ENCODE measurements at places on chromosomes 1 and 21.

- DNase-seq: no peak
These were observed 77.1 kb upstream of the SCCPDH start for GRCh38 chr1:246647113-246647512.

DNA sequence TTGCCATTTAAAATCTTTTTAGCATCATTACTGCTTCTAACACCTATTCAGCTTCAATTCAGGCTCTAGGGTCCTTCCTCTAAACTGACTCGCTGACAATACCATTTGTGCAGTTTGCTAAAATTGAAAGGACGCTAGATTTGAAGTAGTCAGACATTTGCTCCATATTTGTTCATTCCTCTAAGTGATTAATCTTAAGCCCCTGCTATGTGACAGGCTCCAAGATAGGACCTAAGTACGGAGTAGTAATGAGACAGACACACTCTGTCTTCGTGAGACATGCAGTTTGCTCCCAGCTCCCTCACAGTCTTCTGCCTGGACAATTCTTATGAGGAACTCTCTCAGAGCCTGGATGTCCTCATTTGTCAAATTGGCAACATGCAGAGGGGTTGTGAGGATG is 26.1 kb upstream of the CD53 start:
- DNase-seq: no peak

- no peak for DNase-seq
These were observed 14.0 kb upstream of the DISC1 start for GRCh38 chr1:231612393-231613089.

DNA sequence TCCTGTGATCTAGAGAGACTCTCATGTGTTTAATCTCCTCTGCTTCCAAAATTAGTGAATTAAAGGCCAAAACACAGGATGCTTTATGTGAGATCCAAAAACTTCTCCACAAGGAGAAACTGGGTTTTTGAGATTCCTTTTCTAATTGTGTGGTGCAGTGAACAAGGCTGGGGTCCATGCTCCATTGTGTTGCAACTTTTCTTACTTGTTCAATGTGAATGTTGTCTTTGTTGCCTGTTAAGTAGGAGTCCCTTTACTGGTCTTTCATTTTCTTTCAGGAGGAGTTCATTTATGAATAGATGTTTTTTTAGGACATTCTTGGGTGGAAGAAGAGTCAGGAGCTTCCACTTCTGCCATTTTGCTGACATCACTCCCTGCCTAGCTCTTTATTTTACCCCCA is 40.6 kb upstream of the CFHR3 start:
- DNase-seq: no peak

- DNase-seq: no peak
These were observed 76.7 kb upstream of the PTGFRN start for GRCh38 chr1:116832932-116833578.

DNA sequence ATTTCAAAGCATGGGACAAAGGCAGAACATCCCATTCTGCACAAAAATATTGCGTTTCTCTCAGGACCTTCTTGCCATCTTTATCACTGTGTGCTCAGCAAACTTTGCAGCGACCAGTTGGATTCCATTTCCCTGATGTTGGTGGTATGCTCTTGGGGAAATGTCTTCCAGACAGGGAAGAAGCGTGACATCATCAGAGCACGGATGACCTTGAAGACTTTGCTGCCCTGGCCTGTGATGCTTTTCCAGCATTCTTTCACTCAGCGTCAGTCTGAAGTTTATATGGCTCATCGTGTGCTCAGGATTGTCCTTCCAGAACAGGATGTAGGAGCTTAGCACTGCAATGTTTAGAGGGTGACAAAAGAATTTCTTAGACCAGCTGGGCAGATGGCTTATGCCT is 131.4 kb upstream of the F3 start:
- no peak for DNase-seq

GRCh38 chr1:11786168-11786567 is 19.6 kb downstream of the MTHFR start:
- no peak for DNase-seq

DNA sequence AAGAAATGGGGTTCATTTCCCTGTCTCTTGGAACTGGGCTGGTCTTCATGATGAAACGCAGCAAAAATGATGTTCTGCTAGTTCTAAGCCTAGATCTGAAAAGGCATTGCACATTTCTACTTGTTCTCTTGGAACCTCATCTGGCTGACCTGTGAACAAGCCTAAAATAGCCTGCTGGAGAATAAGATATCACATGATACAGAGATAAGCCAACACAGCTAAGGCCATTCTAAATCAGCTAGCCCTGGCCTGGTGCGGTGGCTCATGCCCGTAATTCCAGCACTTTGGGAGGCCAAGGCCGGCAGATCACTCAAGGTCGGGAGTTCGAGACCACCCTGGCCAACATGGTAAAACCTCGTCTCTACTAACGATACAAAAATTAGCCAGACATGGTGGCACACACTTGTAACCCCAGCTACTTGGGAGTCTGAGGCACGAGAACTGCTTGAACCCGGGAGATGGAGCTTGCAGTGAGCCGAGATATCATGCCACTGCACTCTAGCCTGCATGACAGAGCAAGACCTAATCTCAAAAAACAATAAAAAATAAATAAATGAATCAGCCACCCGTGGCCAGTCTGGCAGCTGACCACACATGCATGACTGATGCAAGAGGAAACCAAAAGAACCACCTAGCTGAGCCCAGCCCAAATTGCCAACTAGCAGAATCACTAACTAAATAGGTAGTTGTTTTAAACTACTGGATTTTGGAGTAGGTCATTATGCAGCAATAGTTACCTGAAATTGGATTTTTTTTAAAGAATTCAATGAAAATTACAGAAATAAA is 18.0 kb downstream of the CD244 start:
- DNase-seq: no peak

DNA sequence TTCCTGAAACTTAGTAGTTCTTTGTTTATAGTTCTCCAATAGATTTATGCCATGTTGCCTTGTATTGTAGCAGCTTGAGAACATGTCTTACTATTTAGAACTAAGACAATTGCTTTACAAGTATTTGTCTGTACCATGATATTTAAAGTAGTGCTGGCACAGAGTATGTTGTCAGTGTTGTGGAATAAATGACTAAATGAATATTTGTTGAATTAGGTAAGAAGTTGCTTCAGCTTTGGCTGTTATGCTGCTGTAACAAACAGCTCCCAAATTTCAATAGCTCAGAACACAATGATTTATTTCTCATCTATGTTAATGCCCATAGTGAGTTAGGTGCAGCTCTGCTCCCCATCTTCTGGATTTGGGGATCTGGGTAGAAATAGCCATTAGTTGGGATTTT is 90.2 kb upstream of the VCAM1 start:
- no peak for DNase-seq

DNA sequence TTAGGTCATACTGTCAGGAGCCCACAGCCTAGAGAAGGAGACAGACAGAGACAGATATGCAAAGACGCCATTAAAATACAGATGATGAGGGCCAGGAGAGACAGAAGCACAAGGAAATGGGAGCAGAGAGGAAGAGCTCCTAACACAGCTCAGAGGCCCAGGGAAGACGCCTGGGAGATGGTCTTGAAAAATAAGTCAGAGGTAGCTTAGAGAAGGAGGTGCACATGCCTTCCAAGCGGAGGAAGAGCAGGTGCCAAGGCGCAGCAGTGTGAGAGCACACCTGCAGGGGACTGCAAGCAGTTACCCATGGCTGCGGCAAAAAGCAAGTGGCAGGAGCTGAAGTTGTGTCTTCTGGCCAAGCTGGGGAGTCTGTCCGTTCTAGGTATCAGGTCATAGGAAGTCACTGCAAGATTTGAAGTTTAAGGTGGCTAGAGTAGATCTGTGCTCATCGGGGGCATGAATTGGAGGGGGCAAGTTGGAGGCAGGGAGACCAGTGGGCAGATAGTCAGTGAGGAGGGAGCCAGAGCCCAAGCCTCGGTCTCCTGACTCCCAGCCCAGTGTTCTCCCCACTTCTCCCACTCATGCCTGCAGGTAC is 1.3 kb upstream of the TRABD2B start:
- no peak for DNase-seq
